ENCODE measurements at places on chromosomes 11 and 22.

GRCh38 chr11:100776212-100776896, 89.3 kb downstream of the ARHGAP42 start:
- no peak for DNase-seq

DNA sequence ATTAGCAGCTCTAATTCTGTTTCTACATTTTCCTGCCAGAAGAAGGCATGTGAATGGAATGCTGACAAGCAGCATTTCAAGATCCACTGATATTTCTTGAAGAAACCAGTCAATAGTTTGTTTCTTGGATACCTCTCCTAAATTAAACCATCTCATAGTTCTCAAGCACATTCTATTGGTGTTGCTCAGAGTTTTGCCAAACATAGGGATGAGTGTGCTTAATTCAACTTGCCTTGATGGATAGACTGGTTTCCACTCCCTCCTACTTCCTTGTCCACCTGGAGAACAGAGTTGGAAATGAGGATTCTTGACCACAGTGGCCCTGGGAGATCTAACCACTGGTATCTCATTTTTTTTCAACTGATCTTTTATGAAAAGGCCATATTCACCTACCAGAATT, 29.8 kb upstream of the DDX10 start:
- no peak for DNase-seq

GRCh38 chr11:132972565-132972964, 559.7 kb downstream of the OPCML start:
- DNase-seq, result no peak

- DNase-seq, result no peak
Measured at GRCh38 chr22:35802885-35803284, 85.2 kb downstream of the APOL5 start.

DNA sequence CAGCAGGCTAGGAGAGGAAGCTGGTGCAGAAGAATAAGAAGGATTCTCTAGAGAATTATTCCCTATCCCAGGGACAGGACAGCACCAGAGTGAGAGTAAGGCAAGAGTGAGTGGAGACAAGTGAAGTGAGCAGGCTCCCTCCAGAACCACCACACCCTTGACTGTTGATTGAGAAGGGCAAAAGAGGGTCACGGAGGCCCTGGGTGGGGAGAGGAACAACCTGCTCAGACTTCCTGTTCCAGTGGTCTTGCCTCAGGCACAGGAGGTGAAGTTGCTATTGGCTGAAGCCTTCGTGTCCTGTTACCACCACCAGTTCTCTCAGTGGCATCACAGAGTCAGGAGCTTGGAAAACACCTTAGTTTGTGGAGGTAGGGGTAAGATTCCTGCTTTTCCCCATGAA, 51.7 kb upstream of the CCDC89 start:
- DNase-seq, result no peak
